ENCODE measurements at places on chromosomes 7 and 10.
A peak's percentile ranks its signal among the peaks of the same experiment; 100 is the strongest.

- DNase-seq, result no peak
Measured at GRCh38 chr7:145169908-145170307, 334.1 kb upstream of the TPK1 start.

- no peak for DNase-seq
Measured at GRCh38 chr7:134422008-134422407, 36.9 kb downstream of the AKR1B1 start.

DNA sequence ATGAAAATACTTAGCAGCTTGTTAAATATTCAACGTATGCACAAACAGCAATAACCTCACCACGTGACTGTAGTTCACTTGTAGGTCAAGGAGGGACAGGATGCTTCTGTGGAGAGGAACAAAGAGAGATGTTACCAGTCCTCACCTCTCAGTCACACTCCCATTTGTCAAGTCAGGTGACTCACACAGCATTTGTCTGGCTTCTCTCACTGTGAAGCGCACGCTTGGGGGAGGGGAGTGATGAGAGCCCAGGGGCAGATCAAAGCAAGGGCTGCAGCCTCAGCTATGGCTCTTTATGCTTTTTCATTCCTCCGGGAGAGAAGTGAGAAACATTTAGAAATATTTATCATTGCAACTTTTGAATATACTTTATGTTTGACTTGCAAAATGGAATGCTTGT, 2.9 kb upstream of the RBM20 start:
- DNase-seq, result peak; percentile 74

DNA sequence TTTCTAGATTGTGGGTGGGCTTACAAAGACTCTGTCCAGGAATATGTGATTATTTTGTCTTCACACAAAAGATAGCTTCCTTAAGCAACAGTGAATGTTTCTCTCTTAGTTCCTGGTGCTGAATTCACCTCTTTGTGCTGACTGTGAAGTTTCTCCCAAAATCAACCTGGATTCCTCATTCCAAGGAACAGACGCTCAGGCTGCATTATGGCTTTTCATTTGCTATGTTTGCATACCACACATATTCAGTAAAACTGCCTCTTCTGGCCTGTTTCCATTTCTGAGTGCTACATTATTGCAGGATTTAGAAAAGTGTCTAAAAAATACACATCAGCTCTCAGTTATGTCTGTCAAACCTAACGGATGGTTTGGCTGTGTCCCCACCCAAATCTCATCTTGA, 21.5 kb downstream of the MACROH2A2 start:
- DNase-seq, result no peak

- DNase-seq, result no peak
Measured at GRCh38 chr7:1914743-1915142, 244.7 kb downstream of the ELFN1 start.

GRCh38 chr10:4677296-4678021, 148.5 kb upstream of the AKR1E2 start:
- DNase-seq, result no peak

DNA sequence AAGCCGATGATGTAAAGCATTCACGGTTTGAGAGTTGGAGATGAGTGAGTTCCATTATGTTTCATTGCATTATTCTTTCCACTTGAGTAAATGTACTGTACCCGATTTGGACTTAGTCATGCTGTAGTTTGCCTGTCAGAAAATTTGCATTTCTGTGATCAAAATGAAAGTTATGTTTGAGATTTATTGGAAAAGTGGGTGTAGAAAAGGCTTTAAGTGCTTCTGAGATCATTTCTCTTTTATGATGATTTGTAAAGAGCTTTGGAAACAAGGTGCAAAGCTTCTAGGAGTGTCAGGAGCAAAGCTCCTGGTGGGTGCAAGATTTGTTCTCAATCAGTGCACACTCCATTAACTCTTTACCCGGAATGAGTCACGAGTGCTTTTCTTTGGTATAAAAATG, 204.1 kb upstream of the POM121L12 start:
- DNase-seq, result no peak

DNA sequence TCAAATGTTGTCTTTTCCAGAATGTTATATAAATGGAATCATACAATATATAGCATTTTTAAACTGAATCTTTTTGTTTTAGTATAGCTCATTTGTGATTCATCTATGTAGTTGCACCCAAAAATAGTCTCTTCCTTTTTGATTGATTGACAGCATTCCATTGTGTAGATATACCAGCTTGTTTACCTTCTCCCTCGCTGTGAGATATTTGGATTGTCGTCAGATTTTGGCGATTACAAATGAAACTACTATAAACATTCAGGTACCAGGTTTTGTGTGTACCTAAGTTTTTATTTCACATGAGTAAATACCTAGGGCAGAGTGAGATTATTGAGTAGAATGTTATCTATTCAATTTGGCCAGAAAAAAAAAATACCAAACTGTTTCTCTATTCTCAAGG, 584.7 kb upstream of the SORCS1 start:
- no peak for DNase-seq

- no peak for DNase-seq
Measured at GRCh38 chr7:117774943-117775342, 98.3 kb downstream of the CTTNBP2 start.

DNA sequence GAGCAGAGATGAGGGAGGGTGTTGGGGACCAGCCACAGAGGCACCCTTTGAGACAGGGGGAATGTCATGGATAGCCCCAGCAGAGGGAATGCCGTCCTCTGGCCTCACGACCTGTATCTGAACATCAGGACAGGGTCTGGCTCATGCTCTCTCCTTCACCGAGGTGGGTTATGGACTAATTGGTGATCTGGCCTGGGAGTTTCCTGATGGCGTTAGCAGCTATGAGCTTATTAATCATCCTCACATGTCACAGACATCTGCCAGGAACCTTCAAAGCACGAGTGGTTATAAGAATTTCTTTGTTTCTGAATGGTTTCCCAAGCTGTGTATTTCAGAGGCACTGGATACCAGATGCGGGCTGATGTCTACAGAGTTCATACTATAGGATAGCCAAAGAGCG, 6.9 kb downstream of the CPA4 start:
- no peak for DNase-seq

DNA sequence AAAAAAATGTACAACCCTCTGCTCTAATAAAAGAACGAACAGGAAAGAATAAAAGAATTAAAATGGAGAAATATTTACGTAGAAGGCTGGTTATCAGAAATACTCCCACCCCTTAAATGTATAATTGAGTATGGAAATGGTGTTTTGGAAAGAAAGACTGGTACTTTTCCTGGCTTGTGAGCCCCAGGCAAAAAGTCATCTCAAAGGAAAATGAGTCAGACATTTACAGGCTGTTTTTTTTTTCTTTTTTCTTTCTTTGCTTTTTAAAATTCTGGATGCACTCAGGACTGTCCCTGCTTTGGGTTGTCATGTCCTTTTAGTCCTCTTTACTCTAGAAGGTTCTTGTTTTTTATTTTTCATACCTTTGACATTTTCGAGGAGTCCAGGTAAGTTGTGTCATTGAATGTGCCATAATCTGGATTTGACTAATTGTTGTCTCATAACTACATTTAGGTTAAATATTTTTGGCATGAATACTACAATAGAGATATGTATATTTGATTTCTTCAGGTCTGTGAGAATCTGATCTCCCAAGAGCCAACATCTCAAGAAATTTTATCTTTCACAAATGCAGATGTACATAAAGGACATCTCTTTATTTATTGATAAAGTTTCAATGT, 313.0 kb upstream of the GLI3 start:
- no peak for DNase-seq

GRCh38 chr7:91233212-91233611, 31.0 kb upstream of the FZD1 start:
- DNase-seq, result no peak

- no peak for DNase-seq
Measured at GRCh38 chr7:75624134-75624832, 114.5 kb downstream of the HIP1 start.

- no peak for DNase-seq
Measured at GRCh38 chr7:15681631-15682030, 4.9 kb downstream of the MEOX2 start.

- no peak for DNase-seq
Measured at GRCh38 chr7:43081603-43082002, 30.8 kb upstream of the HECW1 start.

GRCh38 chr10:124084708-124085107, 8.7 kb downstream of the CHST15 start:
- DNase-seq, result no peak

DNA sequence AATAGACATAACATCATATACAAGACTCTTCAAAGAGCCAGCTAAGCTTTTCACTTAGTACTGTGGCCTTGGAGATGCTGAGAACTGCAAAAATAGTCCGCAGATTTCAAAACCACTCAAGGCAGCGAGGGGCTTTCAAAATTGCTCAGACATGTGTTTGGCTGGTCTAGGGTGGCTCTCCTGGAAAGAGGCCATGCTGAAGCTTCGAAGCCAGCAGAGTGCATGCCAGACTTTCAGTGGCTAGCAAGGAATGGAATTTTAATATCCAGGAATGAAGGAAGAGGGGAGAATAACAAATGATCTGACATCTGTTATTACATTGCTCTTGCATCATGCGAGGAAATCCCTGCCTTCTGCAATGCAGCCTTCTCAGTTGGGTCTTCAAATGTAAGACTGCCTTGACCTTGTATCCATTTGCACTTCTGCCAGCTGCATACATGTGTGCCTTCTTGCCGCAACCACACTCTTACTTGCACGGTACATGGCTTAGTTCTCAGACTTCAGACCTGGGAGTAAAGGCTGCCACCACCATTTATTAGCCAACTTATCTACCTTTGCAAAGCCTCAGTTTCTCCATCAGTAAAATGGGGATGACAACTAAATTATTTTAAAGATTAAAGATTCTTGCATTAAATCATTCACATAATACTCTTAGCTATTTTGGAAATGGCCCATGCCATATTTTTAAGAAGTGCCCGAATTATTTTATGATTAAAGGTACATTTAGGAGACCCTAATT, 55.9 kb downstream of the ITIH5 start:
- DNase-seq, result no peak

GRCh38 chr7:112749775-112750174, 40.4 kb downstream of the TMEM168 start:
- DNase-seq, result no peak

- no peak for DNase-seq
Measured at GRCh38 chr7:43666938-43667337, 62.4 kb downstream of the COA1 start.

GRCh38 chr7:123727071-123727837, 21.5 kb downstream of the WASL start:
- no peak for DNase-seq

DNA sequence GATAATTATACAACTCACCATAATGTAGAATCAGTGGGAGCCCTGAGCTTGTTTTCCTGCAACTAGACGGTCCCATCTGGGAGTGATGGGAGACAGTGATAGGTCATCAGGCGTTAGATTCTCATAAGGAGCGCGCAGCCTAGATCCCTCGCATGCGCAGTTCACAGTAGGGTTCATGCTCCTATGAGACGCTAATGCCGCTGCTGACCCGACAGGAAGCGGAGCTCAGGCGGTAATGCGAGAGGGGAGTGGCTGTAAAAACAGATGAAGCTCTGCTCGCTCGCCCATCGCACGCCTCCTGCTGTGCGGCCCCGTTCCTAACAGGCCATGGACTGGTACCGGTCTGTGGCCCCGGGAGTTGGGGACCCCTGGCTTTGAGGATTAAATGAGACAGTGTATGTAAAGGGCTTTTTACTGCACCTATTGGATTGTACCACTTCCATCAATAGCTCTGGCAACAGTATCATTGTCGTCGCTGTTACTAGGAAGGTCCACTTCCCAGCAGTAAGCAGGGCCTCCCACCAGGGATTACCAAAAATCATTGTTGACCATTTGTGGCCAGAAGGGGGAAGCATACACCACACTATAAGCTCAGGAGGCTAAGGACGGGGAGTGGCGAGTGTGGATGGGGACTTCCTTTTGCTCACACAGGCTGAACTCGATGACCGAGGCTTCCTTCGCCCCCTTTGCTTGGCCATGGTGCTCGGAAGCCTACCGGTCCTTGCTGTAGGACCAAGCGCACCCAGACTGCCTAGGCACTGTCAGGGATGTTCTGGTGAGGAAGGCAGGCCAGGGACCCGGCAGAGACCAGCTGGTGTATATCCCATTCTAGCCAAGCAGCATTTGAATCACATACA, 26.4 kb downstream of the AKR1B1 start:
- DNase-seq, result peak; percentile 85

GRCh38 chr7:124674451-124674850, 91.1 kb downstream of the GPR37 start:
- DNase-seq, result no peak

- DNase-seq, result no peak
Measured at GRCh38 chr10:92567952-92568600, 5.8 kb downstream of the IDE start.

DNA sequence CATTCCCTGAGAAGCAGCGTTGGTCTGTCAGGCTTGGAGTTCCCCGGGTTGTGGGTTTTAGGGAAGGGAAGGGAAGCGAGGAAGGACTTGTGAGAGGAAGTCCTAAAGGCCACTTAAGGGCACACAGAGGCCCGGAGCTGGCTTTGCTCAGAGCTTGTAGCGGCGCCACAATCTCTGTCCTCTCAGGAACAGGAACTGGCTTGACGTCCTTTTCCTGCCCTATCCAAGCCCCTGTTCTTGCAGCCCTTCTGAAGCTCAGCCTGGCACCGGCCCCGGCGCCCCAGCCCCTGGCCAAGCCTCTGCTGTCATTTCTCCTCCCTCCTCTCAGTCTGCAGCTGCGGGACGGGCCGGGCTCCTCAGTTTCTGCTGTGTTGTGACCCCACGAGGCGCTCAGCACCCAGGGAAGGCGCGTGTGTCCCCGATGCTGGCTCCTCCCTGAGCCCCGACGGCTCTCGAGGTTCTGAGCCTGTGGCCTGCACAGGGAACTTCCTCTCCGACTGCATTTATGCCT, at the start of gene GIMAP8:
TSS of gene GIMAP8 (plus strand) at position 140 of the 511 bp plus-strand sequence. CDS start 16,069 bp downstream, outside the sequence.
- DNase-seq, result no peak

GRCh38 chr7:149495785-149496641, 1.6 kb downstream of the ZNF746 start:
- DNase-seq, result no peak

DNA sequence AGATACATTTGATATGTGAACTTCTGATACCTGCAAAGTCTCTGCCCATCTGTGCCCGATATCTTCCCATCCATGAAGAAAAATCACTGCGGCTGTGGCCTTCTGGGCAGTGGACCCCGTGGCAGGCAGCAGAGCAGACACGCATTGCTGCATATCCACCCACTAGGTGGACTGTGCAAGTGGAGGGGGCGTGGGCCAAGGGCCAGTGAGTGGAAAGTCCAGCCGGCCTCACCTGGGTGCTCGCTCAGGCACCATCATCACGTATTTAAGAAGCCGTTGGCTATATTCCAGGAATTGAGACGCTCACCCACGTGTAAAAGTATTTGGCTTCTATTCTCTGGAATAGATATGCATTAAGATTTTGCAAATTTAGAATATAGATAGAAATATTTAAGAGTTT, 30.8 kb upstream of the SLC13A1 start:
- no peak for DNase-seq

- DNase-seq, result no peak
Measured at GRCh38 chr7:7505915-7506314, 29.8 kb downstream of the COL28A1 start.
